ENCODE measurements at places on chromosomes 2 and 18. TPM values are rescaled to one million over a fixed set of nuclear protein-coding genes. Genes with fewer than 3 reads are reported as not detected.

- peak; percentile 21 for DNase-seq
Measured at GRCh38 chr2:6917071-6917760, at the start of gene RNF144A. Gene RNF144A (plus strand): TSS chr2:6917412. CDS start chr2:6996927, 79,515 bp downstream.

- no peak for DNase-seq
Measured at GRCh38 chr2:233140077-233140585, 80.0 kb downstream of the INPP5D start.

GRCh38 chr2:105032476-105032875 lies 5.4 kb upstream of the MRPS9 start:
- DNase-seq, result no peak

- no peak for DNase-seq
Measured at GRCh38 chr2:130976591-130977237, 116.5 kb downstream of the FAM168B start.

GRCh38 chr2:161243905-161244304 lies 64.3 kb upstream of the PSMD14 start:
- no peak for DNase-seq

DNA sequence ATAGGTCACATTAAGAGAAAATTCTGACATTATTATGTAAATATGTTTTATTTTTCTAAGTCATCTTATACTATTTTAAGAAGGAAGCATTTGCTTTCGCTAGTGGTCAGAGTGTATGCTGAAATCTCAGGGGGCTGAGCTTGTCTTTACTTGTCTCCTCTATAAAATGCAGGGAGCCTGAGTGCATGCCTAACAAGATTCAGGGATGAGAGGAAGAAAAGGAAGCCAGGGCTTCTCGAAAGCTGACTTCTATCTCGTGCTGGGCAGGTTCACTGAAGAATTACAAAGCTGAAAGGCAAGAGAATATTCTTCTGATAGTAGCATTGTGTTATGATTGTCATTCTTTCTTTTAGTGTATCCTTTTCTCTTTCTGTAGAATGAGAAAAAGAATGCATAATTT lies 467.4 kb downstream of the SOX11 start:
- no peak for DNase-seq

- DNase-seq, result no peak
Measured at GRCh38 chr2:143603035-143603655, 473.9 kb downstream of the ARHGAP15 start.

DNA sequence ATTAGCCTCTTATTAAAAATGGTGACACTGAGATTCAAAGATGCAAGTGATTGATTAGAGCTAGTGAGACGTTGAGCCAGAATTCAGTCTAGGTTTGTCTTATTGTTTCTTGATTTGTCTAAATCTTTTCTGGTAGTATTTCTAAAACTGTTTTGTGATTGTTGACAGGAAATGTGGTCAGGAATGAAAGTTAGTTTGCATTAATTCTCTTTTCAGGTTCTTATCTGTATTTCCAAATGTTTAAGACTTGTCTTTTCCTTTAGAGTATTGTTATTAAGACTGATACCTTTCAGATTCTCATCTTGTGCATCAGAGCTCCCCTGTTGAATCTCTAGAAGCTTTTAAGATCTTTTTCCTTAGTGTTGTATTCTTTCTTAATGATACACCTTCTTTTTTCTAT lies 89.3 kb downstream of the MBD5 start:
- no peak for DNase-seq

- no peak for DNase-seq
Measured at GRCh38 chr2:130899306-130899705, 62.6 kb downstream of the ARHGEF4 start.

- no peak for DNase-seq
Measured at GRCh38 chr18:55073834-55074233, 114.6 kb upstream of the CCDC68 start.

DNA sequence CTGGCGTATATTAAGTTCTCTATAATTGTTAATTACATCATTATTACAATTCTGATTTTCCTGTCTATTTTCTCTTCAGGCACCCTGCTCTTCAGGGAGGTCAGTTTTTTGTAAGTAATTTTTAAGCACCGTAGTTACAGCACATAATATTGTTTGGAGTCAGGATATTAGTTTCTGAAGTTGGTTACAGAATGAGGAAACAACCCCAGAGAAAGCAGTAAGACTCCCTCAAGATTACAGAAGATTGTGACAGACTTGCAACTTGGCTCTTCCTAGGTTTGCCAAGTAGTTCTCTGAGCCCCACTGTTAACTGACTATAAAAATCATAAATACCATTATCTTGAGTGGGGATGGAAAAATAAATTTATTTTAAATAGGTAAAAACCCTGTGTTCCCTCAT lies 921 bp downstream of the RPE start:
- no peak for DNase-seq

- no peak for DNase-seq
Measured at GRCh38 chr18:2444201-2444875, 127.0 kb downstream of the METTL4 start.

GRCh38 chr2:118078734-118079133 lies 9.5 kb upstream of the INSIG2 start:
- no peak for DNase-seq

GRCh38 chr2:1685957-1686783 lies 58.1 kb downstream of the PXDN start:
- DNase-seq, result peak; percentile 68

- DNase-seq, result no peak
Measured at GRCh38 chr18:43606795-43607194, 329.5 kb upstream of the SYT4 start.

DNA sequence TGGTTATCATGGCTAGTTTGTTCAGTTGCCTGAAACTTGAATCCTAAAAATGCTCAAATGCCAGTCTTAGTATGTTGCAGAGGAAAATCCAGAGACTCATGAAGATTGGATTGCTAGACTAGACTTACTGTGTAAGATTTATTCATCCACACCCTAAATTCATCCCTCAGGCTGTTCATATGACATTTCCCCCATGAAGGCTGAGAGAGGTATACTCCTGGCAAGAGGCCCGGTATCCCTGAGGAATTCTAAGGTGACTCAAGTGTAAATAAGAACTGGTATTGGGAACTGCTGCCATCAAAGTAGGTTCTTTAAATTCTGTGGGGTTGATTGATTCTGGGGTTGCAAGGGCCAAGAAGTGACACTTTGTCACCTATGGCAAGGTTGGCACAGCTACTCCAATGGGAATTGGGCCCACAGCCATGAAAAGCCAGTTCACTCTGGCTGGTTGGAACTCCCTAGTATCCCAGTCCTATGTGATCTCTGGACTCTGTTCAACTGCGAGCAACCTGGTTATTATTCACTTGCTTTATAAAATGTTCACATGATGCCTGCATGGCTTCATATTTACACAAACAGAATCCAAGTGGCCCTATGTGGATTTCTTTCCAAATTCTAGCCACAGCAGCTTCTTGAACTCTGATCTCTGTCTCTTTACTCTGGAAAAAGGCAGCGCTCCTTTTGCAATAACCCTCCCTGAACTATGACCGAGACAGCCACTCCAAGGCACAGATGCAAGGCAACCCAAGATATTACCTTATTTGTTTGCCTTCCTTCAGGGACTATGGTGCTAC lies 429.1 kb downstream of the CBLN2 start:
- no peak for DNase-seq

GRCh38 chr2:68548396-68548795 lies 81.0 kb downstream of the APLF start:
- no peak for DNase-seq

- DNase-seq, result no peak
Measured at GRCh38 chr2:25379535-25379934, 37.8 kb upstream of the DNMT3A start.

- DNase-seq, result no peak
Measured at GRCh38 chr2:101300836-101301235, 7.7 kb downstream of the RNF149 start.

- DNase-seq, result no peak
Measured at GRCh38 chr2:150872756-150873395, 385.4 kb upstream of the RND3 start.

DNA sequence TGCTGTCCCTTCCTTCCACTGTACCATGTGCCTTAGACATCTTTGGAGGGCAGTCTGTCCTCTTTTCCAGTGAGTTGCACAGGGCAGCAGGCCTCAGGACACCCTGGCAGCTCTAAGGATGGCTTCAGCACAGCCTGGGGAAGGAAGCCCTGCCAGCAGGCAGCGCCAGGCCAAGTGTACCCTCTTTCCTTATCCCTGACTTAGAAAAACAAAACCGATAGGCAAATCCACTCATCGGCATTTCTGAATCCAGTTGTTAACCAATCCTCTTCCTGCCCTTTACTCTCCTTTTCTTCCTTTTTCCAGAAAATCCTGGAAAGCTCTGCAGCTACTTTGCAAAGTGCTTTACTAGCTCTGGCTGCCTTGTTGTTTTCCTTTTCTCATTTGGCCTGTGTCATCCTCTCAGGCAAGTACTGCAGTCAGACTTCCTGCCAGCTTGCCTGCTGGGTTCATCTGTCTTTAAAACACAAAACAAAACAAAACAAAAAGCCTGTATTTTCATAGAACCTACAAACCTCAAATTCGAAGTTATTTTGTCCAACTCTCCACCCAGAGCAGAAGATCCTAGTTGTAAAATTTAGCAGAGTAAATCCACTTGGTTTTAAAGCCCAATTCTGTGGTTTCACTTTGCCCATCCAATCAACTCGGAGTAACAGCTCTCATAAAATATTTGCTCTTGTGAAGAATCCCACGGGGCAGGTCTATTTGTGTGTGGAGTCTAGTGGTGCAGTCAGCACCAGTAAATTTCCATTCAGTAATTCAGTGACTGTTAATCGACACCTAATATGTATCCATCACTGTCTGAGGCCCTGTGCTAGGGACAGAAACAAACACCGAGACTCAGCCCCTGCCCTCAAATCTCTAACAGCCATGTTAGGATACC lies 45.2 kb downstream of the PCBP1 start:
- DNase-seq, result peak; percentile 84

GRCh38 chr2:79000008-79000576 lies 25.4 kb upstream of the REG3G start:
- DNase-seq, result no peak

DNA sequence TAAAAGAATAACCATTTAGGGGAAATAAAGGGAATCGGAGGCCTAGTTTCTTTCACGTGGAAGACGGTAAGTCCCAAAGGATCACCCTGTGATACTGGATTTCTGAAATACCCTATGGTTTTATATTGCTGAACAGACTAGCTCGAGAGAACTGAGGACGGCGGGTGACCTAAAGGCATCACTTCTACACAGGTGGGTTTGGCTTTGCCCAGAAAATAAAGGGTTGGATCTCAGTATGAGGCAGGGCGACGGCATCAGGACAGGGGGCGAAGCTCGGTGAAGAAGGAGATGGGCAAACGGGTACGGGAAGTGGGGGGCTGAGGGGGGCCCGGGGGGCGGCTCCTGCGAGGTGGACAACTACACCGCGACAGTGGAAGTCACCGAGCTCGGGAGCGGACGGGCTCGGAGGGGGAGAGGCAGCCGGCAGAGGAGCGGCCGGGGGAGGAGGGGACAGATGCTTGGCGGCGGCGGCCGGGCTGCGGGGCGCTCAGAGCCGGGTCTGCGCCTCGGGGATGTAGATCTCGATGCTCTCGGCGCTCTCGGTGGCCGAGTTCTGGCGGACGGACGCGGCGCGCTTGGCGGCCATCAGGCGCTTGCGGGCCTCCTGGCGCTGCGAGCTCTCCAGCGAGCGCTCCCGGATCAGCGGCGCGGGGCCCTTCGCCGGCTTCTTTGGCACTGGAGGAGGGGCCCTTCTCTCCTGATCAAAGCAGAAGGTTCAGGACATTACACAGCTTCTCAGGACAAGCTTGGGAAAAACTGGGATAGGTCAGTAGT lies 48.9 kb downstream of the TGIF1 start:
- DNase-seq, result peak; percentile 57

DNA sequence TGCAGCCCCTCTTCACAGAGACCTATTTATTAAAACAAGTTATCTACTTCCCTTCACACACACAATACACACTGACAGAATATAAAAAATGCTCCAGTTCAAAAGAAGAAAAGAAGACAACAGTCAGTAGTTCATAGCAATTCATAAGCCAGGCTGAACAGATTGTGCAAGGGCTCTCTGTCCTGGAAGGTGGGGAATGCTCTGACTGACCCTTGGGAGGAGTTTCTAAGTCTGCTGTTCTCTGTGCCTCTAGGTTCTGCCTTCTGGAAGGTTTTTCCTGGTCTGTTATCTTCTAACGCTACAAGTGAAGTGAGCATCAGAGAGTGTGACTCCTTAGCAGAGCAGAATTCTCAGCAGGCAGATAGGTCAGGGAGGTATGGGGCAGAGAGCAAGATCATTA lies 35.7 kb downstream of the SP3 start:
- DNase-seq, result no peak

DNA sequence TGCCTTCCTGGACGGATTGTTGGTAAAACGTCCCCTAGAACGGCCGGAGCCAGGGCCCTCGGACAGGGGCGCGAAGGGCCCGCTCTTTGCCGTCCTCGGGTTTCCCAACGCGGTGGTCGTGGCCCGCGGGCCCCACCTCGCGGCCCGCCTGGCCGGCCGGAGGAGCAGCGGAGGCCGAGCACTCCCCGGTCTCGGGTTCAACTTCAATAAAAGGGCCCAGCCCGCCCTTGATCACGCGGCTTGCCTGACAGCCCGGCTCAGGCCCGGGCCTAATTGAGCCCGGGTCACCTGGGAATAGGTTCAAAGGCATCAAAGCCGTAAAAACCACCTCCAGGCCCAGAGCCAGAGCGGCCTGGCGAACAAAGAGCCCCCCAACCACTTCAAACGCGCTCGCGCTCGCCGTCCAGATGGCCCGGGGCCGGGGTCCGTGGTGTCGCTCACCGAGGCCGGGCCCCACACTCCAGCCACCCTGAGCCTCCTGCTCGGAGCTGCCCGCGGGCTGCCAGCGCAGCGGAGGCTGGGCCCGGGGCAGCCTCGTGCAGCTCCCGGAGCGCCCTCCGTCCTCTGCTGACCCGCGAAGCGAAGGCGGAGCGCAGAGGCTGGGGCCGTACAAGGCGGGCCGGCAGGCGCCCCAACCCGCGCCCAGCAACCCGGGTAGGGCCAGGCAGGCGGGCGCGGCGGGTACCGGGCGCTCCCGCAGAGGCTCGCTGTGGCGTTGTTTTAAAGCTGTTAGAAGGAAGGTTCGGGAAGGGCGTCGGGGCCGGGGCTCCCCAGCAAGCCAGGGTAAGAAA lies 1.1 kb upstream of the TWIST2 start:
- no peak for DNase-seq

GRCh38 chr2:63819765-63820717 lies 21.7 kb upstream of the UGP2 start:
- no peak for DNase-seq

GRCh38 chr18:57954935-57955334 lies 89.1 kb upstream of the NEDD4L start:
- DNase-seq, result no peak

DNA sequence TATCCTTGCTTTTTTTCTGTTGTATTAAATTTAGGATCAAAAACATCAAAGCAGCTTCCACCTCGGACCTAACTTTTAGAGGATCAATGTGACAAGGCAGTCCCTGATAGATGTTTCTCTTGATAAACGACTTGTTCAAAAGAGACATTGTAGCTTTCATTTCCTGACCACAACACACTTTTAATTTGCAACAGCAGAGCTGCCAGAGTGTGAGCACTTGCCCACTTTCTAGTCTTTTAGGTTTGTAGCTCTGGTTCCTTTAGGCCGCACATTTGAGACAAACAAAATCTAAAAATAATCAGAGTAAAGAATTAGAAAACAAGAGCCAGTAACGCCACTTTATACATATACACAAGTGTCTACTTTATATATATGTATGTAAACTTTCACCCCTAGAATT lies 3.1 kb downstream of the FIGN start:
- no peak for DNase-seq

The CCDC150 gene
- 5.5 TPM for total RNA-seq

The CLEC4F gene
- 0.13 TPM for total RNA-seq

The LOXL3 gene
- total RNA-seq, result 2.0 TPM

The CNGA3 gene
- total RNA-seq, result not detected

The DYSF gene
- 47.2 TPM for total RNA-seq

The FOXI3 gene
- not detected for total RNA-seq

The CD207 gene
- total RNA-seq, result under 0.01 TPM

The SLC30A3 gene
- 6.3 TPM for total RNA-seq

The UGT1A10 gene
- total RNA-seq, result not detected

The VAMP5 gene
- total RNA-seq, result 89.2 TPM

The DOK6 gene
- 2.3 TPM for total RNA-seq

Measured in dermis microvascular lymphatic vessel endothelial cell (primary cell).